ENCODE measurements at places on chromosomes 16 and 17. TPM values are rescaled to one million over a fixed set of nuclear protein-coding genes. Genes with fewer than 3 reads are reported as not detected.

- DNase-seq = no peak
Observed at GRCh38 chr16:31696968-31697743, 169.5 kb downstream of the AHSP start.

DNA sequence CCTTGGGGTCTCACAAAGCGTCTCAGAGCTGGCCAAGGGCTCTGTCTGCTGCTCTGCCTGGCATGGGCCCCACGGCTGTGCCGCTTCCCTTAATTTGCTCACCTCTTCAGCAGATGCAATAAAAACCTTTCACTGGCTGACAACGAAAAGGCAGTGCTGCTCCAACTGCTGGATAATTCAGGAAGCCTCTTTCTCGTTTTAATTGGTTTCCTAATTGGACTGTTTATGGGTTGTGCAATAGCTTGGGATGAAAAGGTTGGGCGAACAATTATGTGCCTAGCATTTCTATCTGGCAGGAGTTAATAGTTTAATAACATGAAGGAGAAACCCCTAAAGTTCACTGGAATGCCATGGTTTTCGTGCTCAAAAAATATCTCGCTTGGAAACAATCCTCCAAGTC is 234.1 kb upstream of the IRX5 start:
- no peak for DNase-seq

DOC2A gene
- 4.9 TPM for total RNA-seq

RANGRF gene
- 16.4 TPM for total RNA-seq

DNA sequence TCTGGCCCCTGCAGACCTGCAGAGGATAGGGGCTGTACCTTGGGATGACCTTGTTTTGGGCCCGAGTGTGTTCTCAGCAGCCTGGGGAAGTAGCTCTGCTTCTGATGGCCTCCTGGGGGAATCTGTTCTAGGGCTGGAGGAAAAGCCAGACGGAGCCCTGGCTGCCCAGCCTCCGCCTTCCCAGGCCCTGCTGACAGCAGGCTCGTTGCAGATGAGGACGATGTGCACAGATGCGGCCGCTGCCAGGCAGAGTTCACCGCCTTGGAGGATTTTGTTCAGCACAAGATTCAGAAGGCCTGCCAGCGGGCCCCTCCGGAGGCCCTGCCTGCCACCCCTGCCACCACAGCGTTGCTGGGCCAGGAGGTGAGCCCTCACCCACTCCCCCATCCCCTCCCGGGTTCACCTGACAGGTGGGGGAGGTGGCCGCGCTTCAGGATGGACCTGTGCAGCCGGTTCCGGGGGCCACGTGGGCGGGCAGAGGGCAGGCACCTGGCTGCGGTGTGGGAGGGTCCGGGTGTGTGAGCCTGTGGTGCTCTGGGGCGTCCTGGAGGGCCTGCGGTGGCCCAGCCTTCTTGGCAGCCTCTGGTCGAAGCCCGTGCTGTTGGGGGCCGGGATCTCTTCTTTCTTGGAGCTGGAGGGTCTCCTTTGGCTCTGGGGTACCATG is 4.9 kb downstream of the E4F1 start:
- no peak for DNase-seq

SLC47A1 gene
- 3.8 TPM for total RNA-seq

GRCh38 chr17:43924558-43924957 is 17.2 kb upstream of the MPP2 start:
- DNase-seq = no peak

Data from Peyer's patch (tissue), 4 donors.